ENCODE measurements at places on chromosomes 13 and 19. TPM values are rescaled to one million over a fixed set of nuclear protein-coding genes. Genes with fewer than 3 reads are reported as not detected.

Gene ZNF615
- 11.8 TPM for total RNA-seq

- DNase-seq, result peak; percentile 88
These were observed at the start of gene PLIN5 for GRCh38 chr19:4534836-4535658. Gene PLIN5, minus strand, starts transcription at chr19:4535224. Its CDS starts 1,150 bp downstream, at chr19:4534074.

Gene COMP
- total RNA-seq, result 31.8 TPM

GRCh38 chr13:27038323-27038722 lies 133.3 kb downstream of the USP12 start:
- peak; percentile 15 for DNase-seq

DNA sequence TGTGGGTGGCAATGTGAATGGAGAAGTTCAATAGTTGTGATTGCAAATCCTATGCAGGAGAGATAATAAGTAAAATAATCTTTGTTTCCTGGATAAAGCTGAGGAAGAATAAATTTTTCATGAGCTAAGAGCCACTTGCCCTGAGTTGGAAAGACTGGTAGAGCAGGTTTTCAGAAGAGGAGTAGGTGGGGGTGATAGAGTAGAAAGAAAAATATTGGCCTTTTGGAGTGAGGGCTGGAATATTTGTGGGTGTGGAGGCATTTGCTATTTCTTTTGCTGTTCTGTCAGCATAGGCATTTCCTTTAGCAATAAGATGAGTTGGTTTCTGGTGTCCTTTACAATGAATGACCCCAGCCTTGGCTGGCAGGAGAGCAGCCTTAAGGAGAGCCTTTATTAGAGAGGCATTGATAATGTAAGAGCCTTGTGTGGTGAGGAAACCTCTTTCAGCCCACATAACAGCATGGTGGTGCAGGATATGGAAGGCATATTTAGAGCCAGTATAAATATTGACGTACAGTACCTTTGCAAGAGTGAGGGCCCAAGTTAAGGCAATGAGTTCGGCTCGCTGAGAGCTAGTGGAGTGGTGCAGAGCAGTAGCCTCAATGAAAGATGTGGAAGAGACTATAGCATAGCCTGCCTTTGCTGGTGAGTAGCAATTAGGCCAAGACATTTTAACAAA lies 11.6 kb upstream of the ZNF431 start:
- no peak for DNase-seq

Gene AKAP11
- 30.6 TPM for total RNA-seq

GRCh38 chr13:74288361-74288911 lies 154.2 kb upstream of the KLF12 start:
- no peak for DNase-seq

DNA sequence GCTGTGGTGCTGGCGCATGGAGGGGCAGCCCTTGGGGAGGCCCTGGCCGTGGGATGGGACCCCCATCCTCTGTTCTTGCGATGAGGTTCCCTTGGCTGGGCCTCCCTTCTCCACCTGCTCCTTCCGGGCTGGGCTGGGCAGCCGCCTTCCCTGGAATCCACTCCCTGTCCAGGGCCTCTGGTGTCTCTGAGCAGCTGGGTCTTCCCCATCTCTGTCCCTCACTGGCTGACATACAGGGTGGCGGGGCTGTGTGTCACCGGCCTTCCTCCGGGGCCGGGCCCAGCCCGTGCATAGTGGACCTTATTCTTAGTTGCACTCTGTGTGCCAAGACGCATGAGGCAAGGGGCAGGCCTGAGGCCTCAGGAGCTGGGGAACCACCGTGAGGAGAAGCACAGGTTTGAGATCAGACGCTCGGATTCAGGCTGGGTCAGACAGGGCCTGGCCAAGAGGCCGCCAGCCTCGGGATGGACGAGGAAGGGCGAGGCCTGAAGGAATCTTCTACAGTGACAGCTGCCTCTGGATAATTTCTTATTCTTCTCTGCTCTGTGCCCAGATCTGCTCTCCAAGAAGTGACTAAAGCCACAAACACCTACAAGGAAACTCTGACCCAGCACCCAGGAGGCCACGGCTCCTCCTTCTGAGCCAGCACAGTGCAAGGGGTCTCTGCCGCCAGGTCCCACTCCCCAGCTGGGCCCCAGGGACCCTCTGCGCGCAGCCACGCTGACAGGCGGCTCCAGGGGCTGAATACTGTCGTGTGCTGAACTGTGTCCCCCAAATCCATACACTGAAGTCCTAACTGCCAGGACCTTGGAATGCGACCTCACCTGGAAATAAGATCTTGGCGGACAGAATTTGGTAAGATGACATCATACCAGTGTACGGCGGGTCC lies 11.0 kb downstream of the SGTA start:
- no peak for DNase-seq

Measured in cardiac septum (tissue), 1 donor.